Subcutaneous preadipocyte (primary cell): ENCODE measurements at places on chromosomes 7 and 10. TPM values are rescaled to one million over a fixed set of nuclear protein-coding genes. Genes with fewer than 3 reads are reported as not detected.

GRID1 gene
- 0.37 TPM in 1 of 2 replicates, not detected in the other for total RNA-seq

UTF1 gene
- total RNA-seq: not detected in 2 replicates

CCNJ gene
- total RNA-seq: 4.0 and 4.9 TPM in 2 replicates

GIMAP1 gene
- not detected in 2 replicates for total RNA-seq

GSTO2 gene
- 0.73 and 0.98 TPM in 2 replicates for total RNA-seq

MSS51 gene
- total RNA-seq: 1.5 and 2.5 TPM in 2 replicates

TRPV5 gene
- not detected in 2 replicates for total RNA-seq

CYP3A4 gene
- total RNA-seq: not detected in 2 replicates

PDE6C gene
- total RNA-seq: not detected in 2 replicates

LIPM gene
- not detected in 2 replicates for total RNA-seq

ZSCAN21 gene
- total RNA-seq: 7.7 and 8.0 TPM in 2 replicates

PCLO gene
- total RNA-seq: under 0.01 TPM in 1 of 2 replicates, not detected in the other

ALOX5 gene
- total RNA-seq: not detected in 2 replicates

MAD1L1 gene
- total RNA-seq: 35.6 and 44.4 TPM in 2 replicates

PKD1L1 gene
- under 0.01 TPM in 2 replicates for total RNA-seq

STAG3 gene
- total RNA-seq: 0.73 and 1.6 TPM in 2 replicates

GNG11 gene
- total RNA-seq: 49.2 and 74.1 TPM in 2 replicates

RAB18 gene
- 26.0 and 28.7 TPM in 2 replicates for total RNA-seq

SAMD9 gene
- 18.4 and 19.4 TPM in 2 replicates for total RNA-seq

C7orf33 gene
- not detected in 2 replicates for total RNA-seq

CTAGE4 gene
- total RNA-seq: under 0.01 TPM in 1 of 2 replicates, not detected in the other
